Anterior cingulate cortex (tissue), 58 donors: ENCODE measurements at places on chromosomes 3 and 15.
A peak's percentile ranks its signal among the peaks of the same experiment; 100 is the strongest.

GRCh38 chr15:89740137-89740536 lies 10.9 kb downstream of the MESP1 start:
- peak; percentile 15 for DNase-seq

DNA sequence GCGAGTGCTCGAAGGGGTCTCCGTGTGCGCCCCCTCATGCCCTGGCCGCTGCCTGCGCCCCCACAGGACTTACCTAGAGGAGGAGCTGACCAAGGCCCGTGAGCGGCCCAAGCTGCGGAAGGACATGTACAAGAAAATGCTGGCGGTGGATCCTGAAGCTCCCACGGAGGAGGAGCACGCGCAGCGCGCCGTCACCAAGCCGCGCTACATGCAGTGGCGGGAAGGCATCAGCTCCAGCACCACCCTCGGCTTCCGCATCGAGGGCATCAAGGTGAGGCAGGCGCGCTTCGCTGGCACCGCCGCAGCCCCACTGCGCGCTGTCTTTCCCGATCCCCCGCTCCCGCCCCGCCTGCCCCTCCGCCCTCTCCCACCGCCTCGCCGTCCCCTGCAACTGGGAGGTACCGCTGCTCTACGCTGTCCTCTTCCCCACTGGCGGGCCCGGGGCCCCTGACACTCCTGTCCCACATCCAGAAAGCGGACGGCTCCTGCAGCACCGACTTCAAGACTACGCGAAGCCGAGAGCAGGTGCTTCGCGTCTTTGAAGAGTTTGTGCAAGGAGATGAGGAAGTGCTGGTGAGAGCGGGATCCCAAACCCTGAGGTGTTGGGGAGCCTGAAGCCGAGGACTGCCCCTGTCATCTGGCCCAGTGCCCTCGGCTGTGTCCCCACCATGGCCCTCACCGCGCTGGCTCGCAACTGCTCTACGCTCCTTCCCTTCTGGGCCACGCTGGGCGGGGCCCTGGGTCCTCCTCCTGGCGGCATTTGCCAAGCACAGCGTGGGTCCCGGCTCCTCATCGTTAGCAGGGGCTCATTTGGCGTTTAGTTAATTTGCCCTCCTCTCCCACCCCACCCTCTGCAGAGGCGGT lies 8.5 kb downstream of the ITPKA start:
- DNase-seq: no peak

- no peak for DNase-seq
These were observed 50.7 kb upstream of the SPATA12 start for GRCh38 chr3:57009802-57010201.

DNA sequence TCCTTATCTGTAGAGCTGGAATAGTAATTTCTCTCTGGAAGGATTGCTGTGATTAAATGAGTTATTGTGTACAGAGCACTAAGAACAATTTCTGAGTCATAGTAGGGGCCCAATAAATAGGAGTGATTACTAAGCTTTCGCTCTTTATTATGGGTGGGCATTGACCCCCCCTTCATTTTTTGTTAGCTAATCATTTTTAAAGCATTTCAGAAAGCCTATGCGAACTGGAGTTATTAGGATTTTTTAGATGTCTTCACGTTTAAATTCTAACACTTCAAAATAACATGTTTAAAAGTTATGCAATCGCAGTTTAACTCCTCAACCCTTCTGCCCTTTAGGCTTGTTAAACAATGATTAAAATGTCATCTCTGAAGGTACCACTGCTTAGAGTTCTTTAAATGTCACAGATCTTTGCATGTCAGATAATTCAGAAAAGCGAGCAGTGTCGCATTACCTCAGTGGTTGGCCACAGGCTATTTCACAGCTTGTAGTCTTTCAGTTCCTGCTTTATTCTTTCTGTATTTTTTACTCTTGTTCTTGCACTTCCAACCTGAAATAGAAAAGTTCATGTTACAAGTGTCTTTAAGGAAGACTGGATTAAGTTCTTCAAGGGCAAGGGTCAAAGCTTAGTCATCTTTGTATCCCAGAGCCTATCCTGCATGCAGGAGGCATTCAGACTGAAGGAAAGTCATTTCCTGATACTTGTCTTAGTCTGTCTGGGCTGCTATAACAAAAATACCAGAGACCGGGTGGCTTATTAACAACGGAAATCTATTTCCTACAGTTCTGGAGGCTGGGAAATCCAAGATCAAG lies 102.9 kb downstream of the FNDC3B start:
- no peak for DNase-seq

DNA sequence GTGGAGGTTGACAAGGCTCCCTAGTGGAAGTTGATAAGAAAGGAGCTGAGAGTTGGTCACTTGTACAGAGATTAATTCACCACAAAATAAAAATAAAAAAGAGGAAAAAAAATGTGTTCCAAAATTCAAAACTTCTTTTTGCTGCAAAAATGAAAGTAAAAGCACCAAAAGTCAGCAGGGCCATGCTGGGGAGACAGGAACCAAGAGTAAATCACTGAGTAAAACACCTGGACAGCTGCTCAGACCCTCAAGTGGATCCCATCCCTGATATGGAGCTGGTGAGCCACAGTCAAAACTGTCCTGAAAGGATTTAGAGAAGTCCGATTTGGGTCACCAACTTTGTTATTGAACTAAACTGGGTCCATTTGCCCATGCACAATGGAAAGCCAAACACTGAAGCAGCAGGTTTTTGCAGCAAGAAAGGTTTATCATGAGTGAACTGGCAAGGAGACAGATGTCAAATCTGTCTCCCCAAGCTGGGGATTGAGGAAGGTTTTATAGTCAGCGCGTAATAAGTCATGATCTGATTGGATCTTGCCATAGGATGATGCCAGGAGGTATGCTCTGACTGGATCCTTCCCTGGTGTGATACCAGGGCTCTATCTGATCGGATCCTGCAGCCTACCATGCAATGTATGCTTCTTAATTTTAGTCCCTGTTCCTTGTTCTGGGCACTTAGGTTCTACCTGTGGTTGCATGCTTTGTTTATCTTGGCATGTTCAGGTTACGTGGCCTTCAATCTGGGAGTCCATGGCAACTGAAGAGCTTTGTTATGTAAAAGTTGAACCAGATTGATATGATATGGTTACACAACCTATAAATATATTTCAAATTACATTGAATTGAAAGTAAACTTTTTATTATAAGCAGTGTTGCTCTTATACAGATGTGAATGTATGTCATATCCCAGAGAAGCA lies 313.2 kb downstream of the POLQ start:
- DNase-seq: no peak

DNA sequence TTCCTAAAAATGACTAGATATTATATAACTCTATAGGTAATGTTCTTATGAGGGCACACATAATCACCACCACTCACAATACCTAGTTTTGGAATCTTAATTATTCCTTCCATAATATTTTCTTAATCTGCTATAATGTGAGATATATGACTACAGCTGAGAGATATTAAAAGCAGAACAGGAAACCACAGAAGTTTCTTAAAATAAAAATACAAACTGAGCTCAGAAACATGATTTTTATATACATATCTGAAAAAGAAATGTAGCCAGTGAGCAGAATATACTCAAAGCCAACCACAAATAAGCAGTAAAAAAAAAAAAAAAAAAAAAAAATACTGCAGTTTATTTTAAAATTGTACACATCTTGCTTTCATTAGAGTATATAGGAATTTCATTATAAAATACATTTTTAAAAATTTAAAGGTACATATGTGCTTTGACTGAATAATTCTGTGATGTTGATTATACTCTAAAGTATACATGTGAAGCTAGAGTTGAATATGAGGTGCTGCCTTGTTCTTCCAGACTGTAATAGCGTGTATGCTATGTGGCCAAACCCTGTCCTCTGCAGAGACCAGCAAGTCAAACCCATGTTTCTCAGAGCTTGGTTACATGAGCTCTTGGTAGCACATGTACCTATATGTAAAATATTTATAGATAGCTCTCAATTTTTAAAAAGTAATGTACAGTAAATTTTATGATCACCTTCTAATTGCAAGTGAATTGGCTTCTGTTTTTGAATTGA lies 175.0 kb downstream of the UBE2E2 start:
- no peak for DNase-seq

GRCh38 chr15:34182942-34183341 lies 27.0 kb downstream of the KATNBL1 start:
- no peak for DNase-seq

GRCh38 chr3:64805248-64805647 lies 117.4 kb upstream of the ADAMTS9 start:
- DNase-seq: no peak

GRCh38 chr15:39554746-39555387 lies 26.0 kb upstream of the THBS1 start:
- no peak for DNase-seq

DNA sequence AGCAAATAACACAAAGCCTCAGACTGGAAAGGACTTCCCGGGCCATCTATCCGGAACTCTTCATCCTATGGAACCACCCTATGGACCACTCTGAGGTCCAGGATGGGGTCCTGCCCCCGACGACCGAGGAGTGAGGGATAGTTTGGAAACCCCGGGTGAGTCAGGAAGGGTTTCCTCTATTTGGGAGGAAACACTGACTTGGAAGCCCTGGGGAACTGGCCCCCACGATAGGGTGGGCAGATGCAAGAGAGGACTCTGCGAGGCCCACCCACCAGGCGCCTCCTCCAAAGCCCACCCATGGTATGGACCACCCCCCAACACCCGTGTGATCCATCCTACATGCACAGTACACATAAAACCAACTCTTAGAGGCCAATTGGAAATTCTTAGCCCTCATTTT lies 69.4 kb downstream of the CPN2 start:
- no peak for DNase-seq

GRCh38 chr15:88323976-88324740 lies 67.6 kb upstream of the NTRK3 start:
- DNase-seq: no peak

DNA sequence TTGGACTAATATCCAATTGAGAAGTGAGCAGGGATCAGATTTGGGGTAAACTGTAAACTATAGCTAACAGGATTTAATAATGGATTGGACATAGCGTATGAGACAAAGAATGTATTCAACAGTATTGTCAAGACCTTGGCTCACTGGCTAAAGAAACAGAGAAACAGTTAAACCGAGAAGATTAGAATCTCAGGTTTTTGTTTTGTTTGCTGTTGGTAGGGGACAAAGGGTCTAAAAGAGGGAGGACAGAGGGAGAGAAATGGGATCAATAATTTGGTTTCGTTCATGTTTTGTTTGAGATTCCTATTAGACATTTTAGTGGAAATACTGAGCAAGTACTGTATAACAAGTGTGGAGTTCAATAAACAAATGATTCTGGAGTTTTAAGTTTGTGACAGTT lies 28.6 kb downstream of the CLDN1 start:
- no peak for DNase-seq

- DNase-seq: no peak
These were observed 65.6 kb upstream of the SLC12A8 start for GRCh38 chr3:125278155-125278554.

- no peak for DNase-seq
These were observed 55.1 kb upstream of the TRA2B start for GRCh38 chr3:185992831-185993374.

DNA sequence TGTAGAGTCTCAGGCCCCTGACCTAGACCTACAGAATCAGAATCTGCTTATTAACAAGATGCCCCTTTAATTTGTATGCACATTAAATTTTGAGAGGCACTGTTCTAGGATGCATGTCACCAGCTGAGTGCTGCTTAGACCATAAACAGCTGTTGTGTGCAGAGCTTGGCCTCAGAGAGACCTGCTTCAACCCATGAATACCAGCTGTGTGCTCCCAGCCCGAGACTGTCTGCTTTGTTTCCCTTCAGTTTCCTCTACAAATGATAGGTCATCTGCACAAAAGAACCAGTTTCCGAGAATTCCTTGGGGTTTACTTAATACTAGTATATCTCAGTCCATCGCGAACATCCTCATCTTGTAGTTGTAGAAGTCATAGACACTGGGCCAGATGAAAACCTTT lies 158.5 kb upstream of the PFN2 start:
- DNase-seq: no peak

DNA sequence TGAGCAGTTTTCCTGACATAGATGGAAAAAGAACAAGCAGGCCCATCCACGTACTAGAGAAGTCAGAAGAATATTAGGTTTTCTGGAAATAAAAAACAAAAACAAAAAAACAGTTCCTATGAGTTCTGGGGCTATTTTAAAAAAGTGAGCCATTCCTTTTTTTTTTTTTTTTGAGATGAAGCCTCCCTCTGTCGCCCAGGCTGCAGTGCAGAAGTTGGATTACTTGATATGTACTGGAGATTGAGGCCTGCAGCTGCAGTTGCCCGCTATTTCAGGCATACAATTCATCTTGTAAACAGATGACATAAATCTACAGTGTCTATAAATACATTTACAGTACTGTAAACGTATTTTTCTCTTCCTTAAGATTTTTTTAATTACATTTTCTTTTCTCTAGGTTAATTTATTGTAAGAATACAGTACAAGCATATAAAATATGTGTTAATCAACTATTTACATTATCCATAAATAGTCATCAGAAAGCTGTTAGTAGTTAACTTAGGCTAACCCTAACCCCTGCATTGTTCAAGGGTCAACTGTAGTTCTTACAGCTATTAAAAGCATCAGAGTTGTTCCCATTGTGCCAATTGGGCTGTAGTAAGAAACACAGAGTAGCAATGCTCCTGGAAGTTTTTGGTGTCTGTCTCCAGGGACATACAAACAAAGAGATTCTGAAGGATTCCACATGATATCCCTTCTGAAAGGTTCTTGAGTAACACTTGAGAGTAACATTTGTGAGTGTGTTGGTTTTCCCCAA lies 11.2 kb upstream of the ACTL6A start:
- no peak for DNase-seq

DNA sequence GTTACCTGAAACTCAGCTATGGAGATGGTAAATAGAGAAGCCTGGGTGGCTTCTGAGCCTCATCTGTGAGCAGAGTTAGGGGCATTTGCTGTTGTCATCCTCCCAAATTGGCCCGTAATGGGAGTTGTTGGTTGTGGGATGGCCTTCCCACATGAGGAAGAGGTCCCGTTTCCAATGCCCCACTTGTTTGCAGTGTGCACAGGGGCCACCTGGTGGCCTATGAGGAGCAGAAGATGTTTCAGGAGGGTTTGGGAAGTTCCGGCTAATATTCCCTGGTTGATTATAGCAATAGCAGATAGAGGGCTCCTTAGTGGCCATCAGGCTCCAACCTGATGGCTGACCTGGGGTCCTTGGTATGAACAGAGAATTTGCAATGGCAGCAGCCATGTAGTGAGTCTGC lies 1546.5 kb downstream of the OTOL1 start:
- no peak for DNase-seq

DNA sequence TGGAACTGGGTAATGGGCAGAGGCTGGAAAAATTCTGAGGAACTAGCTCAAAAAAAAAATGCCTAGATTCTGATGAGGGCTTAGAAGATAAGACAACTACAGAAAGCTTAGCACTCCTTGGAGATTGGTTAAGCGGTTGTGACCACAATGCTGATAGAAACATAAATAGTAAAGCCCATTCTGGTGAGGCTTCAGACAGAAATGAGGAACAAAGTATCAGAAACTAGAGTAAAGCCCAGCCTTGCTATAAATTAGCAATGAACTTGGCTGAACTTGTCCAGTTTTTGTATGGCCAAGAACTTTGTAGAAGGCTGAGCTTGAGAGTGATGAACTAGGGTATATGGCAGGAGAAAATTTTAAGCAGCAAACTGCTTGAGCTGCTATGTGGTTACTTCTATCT lies 25.4 kb downstream of the GOLGB1 start:
- no peak for DNase-seq

GRCh38 chr3:169146179-169146665 lies 517.3 kb downstream of the MECOM start:
- no peak for DNase-seq
